ENCODE measurements at places on chromosomes 7 and 10. TPM values are rescaled to one million over a fixed set of nuclear protein-coding genes. Genes with fewer than 3 reads are reported as not detected.

GRCh38 chr7:117127585-117128168, 174.4 kb downstream of the ST7 start:
- DNase-seq: no peak
- H3K27me3 ChIP-seq: no peaks in the 10 kb centered on the region
- no peak overlapping the region for H3K27ac ChIP-seq
- H3K4me1 ChIP-seq: peaks cover 3% of the 10 kb centered on the region
- H3K36me3 ChIP-seq: no peaks in the 10 kb centered on the region

GRCh38 chr10:118957966-118958365, 71.5 kb upstream of the NANOS1 start:
- H3K4me1 ChIP-seq: peaks cover 12% of the 10 kb centered on the region
- no peak for DNase-seq
- no peak overlapping the region for H3K4me3 ChIP-seq
- no peak overlapping the region for H3K27ac ChIP-seq

DNA sequence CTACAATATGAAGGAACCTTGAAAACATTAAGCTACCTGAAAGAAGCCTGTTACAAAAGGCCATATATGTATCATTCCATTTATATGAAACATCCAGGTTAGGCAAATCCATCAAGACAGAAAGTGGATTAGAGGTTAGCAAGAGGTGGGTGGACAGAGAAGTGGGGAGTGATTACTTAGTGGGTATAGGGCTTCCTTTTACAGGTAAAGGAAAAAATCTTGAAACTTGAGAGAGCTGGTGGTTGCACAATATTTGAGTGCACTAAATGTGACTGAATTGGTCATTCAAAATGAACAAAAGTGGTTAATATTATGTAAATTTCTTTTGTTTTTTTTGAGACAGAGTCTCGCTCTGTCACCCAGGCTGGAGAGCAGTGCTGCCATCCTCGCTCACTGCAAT, 119.4 kb upstream of the KIF5B start:
- no peaks in the 10 kb centered on the region for H3K4me1 ChIP-seq
- H3K27ac ChIP-seq: no peak overlapping the region

CYP2W1 gene
- not detected for total RNA-seq

C10orf53 gene
- total RNA-seq: not detected

DNA sequence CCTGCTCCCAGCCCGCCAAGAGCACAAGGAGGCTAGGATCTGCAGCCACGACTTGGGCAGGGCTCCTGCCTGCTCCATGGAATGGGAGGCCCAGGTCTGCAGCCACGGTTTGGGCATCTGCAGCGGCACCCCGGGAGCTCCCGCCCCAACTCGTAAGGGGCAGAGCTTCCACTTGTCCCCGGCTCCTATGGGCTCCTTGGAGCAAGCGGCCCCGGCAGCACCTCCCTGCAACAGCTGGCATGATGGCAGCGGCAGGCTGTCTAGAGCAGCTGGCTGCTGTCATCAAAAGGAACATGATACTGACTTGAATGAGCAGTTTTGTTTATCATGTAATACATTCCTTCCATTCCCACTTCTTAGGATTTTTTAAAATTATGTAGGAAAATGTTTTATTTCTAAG, 684.0 kb upstream of the FOXK1 start:
- H3K27me3 ChIP-seq: no peaks in the 10 kb centered on the region
- DNase-seq: no peak
- no peaks in the 10 kb centered on the region for H3K36me3 ChIP-seq
- H3K4me1 ChIP-seq: no peaks in the 10 kb centered on the region
- no peak overlapping the region for H3K27ac ChIP-seq

DNA sequence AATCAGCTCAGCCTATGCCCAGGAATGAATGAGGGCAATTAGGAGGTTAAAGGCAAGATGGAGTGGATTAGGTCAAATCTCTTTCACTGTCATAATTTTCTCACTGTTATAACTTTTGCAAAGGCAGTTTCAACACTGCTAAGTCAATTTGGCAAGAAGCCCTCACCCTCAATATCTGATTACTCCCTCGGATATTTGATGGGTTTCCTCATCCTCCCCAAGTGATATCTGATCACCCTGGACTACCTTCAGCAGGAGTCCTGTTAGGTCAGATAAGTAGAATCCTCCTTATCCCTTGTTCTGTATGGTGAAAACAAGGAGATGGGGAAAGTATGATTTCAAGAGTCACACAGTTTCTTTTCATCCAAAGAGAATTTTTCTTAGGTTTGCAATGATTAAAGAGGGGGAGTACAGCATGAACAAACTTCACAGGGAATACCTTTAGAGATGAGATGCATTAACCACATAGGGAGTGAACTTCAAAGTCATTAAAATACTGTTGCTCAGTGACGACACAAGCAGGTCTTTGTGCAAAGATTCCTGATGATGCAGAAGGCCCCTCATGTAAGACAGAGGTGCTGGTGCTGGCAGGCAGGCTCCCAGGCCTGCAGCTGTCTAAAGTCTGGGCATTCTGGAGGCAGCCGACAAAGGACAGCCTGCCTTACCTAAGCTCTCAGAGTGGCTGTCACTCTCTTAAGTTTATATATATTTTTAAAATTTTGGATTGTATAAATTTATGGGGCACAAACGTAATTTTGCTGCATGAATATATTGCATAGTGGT, 75.4 kb upstream of the POM121L12 start:
- DNase-seq: no peak
- no peaks in the 10 kb centered on the region for H3K4me1 ChIP-seq
- no peak overlapping the region for H3K4me3 ChIP-seq
- H3K36me3 ChIP-seq: no peaks in the 10 kb centered on the region
- H3K27me3 ChIP-seq: no peaks in the 10 kb centered on the region

DNA sequence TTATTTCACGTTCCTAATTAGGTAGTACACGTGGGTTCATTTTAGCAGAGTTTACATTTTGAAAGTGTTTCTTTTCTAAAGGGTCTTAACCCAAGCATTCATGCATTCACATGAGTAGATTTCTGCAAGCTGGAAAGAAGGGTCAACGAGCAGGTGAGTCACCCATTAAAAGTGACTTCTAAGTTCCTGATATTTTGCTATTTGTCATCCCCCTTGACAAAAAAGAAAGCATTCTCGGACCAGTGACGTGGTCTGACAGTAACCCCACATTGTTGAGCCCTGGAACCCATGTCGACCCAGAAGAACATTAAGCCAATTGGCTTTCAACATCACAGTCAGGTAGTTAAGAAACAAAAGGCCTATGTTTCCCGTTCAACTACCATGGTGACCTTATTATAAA, 49.6 kb downstream of the ABCB5 start:
- H3K4me3 ChIP-seq: no peak overlapping the region
- no peaks in the 10 kb centered on the region for H3K4me1 ChIP-seq
- no peak overlapping the region for H3K27ac ChIP-seq
- no peak for DNase-seq
- H3K27me3 ChIP-seq: no peaks in the 10 kb centered on the region

DNA sequence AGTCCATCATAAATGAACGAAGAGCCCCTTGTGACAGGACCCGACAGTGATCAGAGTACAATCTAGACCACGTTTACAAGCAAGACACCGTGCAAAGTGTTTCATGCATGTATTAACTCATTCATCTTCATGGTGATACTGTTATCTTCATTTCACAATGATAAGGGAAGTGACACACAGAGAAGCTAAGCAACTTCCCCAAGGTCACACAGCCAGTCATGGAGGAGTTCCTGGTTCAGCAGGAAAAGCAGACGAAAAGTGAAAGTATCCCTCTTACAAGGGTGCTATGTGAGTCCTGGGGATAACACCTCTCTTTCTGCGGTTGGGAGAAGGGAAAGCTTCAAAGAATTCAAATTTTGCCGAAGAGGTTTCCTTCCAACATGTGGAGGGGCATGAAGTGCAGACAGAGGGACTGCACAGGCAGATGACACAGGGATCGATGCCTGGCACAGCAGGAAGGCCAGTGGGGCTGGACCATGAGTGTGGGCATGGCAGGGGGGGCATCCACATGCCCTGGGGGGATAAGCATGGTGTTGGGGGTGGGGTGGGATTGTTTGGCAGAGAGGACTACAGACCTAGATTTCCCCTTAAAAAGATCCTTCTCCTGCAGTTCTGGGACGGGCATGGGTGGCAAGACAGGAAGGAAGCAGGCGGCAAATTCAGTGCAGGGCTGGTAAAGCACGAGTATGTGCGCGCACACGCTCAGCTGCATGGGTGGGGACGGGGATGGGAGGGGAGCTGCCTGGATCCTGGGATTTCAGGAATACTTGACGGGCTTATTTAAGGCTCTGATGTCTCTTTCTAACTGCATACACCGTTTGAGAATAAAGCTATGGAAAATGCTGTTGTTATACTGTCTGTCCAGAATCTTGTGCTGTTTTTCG, 33.5 kb upstream of the DDC start:
- H3K4me1 ChIP-seq: no peaks in the 10 kb centered on the region
- no peak overlapping the region for H3K27ac ChIP-seq
- H3K36me3 ChIP-seq: peaks cover 92% of the 10 kb centered on the region
- DNase-seq: no peak
- no peaks in the 10 kb centered on the region for H3K27me3 ChIP-seq

GRCh38 chr7:7175075-7175695, 7.2 kb upstream of the C1GALT1 start:
- H3K4me3 ChIP-seq: no peak overlapping the region
- no peaks in the 10 kb centered on the region for H3K36me3 ChIP-seq
- DNase-seq: no peak
- no peak overlapping the region for H3K27ac ChIP-seq
- no peaks in the 10 kb centered on the region for H3K27me3 ChIP-seq

GRCh38 chr10:101609481-101609880, 21.4 kb downstream of the DPCD start:
- DNase-seq: no peak
- H3K4me3 ChIP-seq: no peak overlapping the region
- no peaks in the 10 kb centered on the region for H3K27me3 ChIP-seq
- no peak overlapping the region for H3K27ac ChIP-seq
- no peaks in the 10 kb centered on the region for H3K4me1 ChIP-seq

C10orf62 gene
- 2.1 TPM for total RNA-seq

GRCh38 chr10:102859911-102860310, 5.9 kb downstream of the BORCS7 start:
- no peak overlapping the region for H3K4me3 ChIP-seq
- peaks cover 43% of the 10 kb centered on the region for H3K36me3 ChIP-seq
- H3K4me1 ChIP-seq: peaks cover 17% of the 10 kb centered on the region
- DNase-seq: no peak
- H3K27me3 ChIP-seq: no peaks in the 10 kb centered on the region

DNA sequence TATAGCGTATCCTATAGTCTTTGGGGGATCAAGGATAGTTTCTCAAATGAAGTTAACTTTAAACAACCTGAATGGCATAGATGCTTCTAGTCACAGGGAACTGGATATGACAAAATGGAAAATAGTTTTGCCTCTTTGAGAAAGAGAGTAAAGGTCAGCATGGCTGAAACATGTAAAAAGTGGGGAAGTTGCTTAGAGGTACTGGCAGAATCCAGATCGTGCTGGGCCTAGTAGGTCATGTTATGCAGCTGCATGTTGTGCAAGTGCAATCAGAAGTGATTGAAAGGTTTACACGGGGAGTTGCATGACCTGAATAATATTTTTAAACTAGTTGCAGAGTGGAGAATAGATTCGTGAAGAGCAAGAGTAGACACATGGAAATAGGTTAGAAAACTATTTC, 201.1 kb upstream of the HDAC9 start:
- H3K4me3 ChIP-seq: no peak overlapping the region
- H3K27me3 ChIP-seq: no peaks in the 10 kb centered on the region
- DNase-seq: no peak
- peaks cover 27% of the 10 kb centered on the region for H3K4me1 ChIP-seq
- no peaks in the 10 kb centered on the region for H3K36me3 ChIP-seq
- no peak overlapping the region for H3K27ac ChIP-seq

DNA sequence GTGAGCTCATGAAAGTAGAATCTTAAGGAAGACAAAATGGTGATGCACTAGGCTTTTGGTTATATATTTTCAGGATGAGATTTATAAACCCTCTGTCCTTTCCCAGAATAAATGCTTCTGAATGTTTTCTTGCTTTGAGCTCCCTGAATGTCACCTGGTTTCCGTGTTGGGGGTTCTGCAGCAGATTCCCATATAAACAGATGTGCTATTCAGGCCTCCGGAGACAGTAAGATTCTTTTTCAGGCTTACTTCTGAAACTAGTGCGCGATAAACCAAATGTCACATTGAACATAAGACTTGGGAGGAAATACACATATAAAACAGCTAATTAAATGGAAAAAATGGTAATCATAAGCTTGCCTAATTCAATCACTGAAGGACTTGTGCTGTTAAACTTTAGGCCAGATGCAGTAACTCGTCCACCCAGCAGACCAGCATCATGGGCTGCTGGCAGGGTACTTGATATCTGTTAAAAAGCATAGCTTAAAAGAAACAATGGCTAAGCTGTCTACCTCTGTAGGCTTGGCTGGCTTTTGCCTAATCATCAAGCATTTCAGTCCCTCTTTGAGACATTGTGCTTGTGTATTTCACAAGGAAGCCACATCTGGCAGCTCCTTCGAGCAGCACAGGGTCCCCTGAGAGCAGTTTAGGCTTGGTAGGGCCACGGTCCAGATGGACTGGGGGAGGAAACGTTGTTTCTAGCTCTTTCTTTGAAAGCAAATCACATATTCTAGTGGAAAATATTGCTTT, 281.2 kb upstream of the KIAA1217 start:
- no peaks in the 10 kb centered on the region for H3K4me1 ChIP-seq
- peak; percentile 31 for DNase-seq
- H3K4me3 ChIP-seq: no peak overlapping the region
- H3K36me3 ChIP-seq: no peaks in the 10 kb centered on the region
- H3K27me3 ChIP-seq: no peaks in the 10 kb centered on the region

CDH23 gene
- total RNA-seq: 8.6 TPM

HHEX gene
- 4.1 TPM for total RNA-seq

DNA sequence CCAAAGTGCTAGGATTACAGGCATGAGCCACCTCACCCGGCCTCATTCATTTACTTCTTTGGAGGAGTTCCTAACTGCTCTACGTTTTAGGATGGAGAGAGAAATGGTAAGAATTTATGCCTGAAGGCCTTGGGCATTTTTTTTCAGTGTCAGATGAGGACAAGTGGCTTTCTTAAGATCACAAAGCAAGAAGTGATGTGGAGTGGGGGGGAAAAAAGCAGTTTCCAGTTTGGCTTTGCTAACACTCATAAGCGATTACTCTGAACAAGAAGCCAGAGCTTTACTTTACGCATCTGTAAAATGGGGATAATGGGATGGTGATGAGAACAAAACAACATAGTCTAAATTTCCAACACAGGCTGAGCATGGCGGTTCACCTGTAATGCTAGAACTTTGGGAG, 2.6 kb upstream of the PPIA start:
- H3K4me1 ChIP-seq: peaks cover 24% of the 10 kb centered on the region
- no peak for DNase-seq
- H3K4me3 ChIP-seq: no peak overlapping the region
- no peak overlapping the region for H3K27ac ChIP-seq
- no peaks in the 10 kb centered on the region for H3K27me3 ChIP-seq
- H3K36me3 ChIP-seq: peaks cover 8% of the 10 kb centered on the region

DNA sequence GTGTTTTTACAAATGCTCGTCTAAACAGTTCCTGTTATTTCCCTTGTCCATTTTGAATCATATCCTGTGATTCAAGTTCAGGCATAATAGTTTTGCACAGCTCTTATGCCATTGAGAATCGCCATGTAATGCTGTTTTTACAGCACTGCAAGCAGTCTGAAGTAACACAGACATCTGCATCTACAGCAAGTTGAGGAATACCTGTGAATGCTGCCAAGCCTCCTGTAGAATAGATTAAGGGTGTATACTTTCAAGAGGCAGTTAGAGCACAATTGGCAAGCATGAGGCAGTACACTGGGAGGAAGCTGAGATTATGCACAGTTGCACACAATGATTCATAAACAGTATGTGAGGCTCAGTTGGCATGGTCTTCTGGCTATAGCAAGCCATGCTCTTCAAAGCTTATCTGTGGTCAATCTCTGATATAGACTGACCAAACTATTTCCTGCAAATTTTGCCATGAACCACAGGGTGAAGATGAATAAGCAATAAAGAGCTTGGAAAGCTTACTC, 121.9 kb upstream of the AKR1E2 start:
- no peaks in the 10 kb centered on the region for H3K27me3 ChIP-seq
- H3K36me3 ChIP-seq: no peaks in the 10 kb centered on the region
- H3K27ac ChIP-seq: peak overlapping the region; percentile 63
- H3K4me3 ChIP-seq: no peak overlapping the region
- H3K4me1 ChIP-seq: peaks cover 17% of the 10 kb centered on the region
- no peak for DNase-seq

NUTM2D gene
- 7.1 TPM for total RNA-seq

Data from heart left ventricle (tissue), 16 donors.